GM12892 (cell line): ENCODE measurements at places on chromosomes 6 and 20.

DNA sequence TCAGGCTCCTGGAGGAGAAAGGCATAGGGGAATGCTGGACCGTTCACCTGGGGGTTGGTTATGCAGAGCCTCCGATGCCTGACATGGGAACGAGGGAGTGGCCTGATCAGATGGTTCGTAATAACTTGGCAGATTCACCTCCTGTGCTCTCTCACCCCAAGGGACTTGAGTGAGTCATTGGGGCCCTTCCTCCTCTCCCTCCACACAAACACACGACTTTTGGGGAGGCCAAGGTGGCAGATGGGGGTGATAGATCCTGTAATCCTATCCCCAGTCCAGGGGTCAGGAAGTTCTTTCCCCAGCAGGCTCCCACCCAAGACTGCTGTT, 45.6 kb upstream of the ARFGEF2 start:
- DNase-seq, result no peak

DNA sequence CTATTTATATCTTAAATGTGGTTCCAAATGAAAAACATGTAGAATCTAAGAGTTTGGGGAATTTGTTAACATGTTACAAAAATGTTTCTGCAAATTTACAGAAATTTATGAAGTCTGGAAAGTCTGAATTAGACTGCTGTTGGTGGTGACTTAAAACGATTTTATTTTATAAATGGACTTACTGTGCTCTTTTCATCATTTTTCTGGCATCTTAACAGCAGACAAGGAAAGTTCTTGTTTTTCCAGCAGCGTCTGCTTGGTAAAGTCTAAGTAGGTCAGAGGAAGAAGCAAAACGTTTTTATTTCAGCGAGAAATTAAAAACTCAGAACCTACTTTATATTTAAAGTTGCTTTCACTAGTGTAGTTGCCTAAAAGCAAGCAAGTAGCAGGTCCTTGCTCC, 48.6 kb upstream of the COL9A1 start:
- DNase-seq, result no peak

DNA sequence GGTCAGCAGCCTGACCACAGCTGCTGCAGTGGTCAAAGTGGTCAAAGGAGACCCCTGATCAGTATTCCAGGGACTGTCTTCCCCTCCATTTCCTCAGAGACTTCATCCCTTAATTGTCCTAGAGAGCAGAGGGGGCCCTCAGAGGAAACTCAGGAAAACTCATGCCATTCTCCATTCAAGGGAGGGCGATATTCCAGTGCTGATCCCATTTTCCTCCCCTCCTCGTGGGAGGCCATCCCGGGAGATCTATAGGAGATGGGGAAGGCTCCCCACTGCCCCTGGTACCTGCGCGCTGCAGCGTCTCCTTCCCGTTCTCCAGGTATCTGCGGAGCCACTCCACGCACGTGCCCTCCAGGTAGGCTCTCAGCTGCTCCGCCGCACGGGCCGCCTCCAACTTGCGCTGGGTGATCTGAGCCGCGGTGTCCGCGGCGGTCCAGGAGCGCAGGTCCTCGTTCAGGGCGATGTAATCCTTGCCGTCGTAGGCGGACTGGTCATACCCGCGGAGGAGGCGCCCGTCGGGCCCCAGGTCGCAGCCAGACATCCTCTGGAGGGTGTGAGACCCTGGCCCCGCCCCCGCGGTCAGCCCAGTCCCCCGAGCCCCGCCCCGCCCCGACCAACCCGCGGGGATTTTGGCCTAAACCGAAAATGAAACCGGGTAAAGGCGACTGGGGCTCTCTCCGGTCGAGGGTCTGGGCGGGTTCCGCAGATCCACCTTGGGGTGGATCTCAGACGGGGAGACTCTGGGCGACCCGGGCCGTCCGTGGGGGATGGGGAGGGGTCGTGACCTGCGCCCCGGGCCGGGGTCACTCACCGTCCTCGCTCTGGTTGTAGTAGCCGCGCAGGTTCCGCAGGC, 878 bp downstream of the HLA-C start:
- DNase-seq, result peak; percentile 25

DNA sequence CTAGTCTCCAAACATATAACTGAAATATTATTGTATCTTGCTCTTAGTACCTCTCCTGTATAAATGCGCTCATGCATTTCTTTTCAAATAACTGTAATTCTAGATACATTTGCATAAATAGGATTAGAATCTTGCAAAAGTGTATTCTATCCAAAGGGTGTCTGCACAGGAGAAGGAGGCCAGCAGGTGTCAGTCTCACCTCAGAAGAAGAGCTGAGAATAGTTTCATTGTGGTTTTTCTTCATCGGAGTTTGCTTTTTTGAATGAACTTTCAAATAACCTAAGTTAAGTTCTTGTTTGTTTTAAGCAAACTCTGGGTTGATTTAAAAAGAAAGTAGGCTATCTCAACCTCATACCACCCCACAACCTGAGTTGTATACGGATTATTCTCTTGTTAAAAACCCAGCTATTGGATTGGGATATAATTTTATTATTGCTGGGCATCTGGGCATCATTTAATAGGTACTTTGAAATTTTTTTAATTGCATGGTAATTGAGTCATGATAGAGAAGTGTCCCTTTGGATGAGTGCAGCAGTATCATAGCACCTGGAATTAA, 125.0 kb upstream of the MLIP start:
- DNase-seq, result no peak

DNA sequence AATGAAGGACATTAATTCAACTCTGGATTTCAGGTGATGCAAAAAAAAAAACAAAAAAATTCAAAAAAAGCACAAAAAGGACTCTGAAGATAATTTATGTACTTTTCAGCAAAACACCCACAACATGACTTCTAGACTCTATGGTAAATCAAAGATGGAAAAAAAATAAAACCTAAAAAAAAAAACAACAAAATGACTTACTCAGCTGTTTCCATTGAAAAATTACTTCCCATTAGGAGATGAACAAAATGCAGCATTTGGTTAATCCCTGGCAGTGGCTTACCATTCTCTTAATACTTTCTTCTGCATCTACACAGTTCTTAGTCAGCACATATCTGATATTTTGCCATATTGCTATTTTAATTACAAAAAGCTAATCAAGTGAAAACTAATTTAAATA, 572.6 kb downstream of the PRKN start:
- DNase-seq, result no peak

- no peak for DNase-seq
These were observed 22.5 kb downstream of the BRPF3 start for GRCh38 chr6:36219081-36219480.

- no peak for DNase-seq
These were observed 336.7 kb downstream of the GJA1 start for GRCh38 chr6:121771937-121772720.

- DNase-seq, result no peak
These were observed 10.9 kb downstream of the C6orf132 start for GRCh38 chr6:42131531-42131930.

DNA sequence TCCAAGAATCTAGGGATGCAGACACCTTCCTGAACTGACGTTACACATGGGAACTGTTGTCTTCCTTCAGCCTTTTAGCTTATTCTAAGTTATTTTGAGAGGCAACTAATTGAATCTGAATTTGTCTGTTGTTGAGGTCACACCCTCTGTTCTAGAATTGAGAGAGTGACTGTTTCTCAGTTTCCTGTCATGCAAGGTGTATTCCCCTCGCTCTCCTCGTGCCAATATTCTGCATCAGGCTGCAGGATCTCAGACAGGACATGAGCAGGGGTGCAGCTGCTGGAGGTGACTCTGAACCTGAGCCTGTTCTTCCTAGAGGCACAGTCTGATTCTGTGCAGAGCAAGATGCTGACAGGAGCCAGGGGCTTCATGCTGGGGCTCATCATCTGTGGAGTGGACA, 52.5 kb downstream of the HLA-DPB1 start:
- DNase-seq, result no peak

DNA sequence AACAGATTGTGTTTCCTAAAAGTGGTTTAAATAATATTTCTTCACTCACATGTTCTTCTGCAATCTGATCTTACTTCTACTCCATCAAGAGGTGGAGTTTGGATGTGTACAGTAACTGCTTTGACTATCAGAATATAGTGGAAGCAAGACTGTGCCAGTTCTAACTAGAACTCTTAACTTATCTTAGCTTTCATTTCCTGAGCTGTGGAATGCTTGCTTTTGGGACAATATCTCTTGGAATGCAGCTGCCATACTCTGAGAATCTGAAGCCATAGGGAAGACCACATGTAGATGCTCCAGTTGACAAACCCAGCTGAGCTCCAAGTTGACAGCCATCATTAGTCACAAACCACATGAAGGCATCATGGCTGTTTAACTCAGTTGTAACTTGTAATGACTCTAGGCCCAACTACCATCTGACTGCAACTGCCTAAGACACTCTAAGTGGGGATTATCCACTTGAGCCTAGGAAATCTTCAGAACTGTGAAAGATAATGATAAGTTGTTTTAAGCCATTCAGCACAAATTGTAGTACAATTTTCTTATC, 40.8 kb upstream of the MAN1A1 start:
- no peak for DNase-seq

GRCh38 chr6:155330133-155330734, 15.9 kb upstream of the TFB1M start:
- no peak for DNase-seq
